Small intestine (tissue), 16 donors: ENCODE measurements at places on chromosomes 4 and X. TPM values are rescaled to one million over a fixed set of nuclear protein-coding genes. Genes with fewer than 3 reads are reported as not detected.
A peak's percentile ranks its signal among the peaks of the same experiment; 100 is the strongest.

DNA sequence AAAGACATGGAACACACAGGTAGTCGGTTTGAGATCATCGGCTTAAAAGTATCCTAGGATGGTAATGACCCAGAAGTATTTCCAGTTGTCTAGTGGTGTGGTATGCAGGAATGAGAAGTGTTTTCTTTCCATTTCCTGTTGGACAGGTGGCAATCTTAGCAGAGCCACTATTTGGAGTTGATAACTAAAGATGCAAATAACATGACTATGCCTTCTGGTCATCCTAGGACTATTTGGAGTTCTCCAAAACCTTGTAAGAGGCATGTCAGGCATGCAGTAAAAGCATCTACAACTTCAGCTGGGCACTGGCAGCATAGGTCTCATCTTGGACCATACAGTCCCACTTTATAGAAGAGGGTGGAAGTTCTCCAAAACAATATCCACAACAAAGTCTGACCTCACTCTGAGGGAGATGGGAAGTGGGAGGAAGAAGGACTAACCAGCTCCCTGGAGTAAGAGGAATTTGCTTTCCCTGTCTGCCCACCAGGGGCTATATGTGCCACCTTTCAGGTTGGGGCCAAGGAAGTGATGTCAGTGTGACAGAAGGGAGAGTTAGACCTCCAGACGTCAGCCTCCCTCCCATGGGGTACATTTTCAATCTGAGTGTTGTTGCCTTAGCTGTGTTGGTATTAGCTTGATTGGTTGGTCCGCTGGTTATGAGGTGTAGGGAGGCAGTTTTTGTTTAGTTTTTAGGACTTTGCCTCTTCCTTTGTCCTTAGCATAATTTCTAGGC is 101.2 kb upstream of the MYOZ2 start:
- no peak overlapping the region for H3K27ac ChIP-seq
- no peak overlapping the region for H3K4me3 ChIP-seq
- no peaks in the 10 kb centered on the region for H3K4me1 ChIP-seq
- peaks cover 20% of the 10 kb centered on the region for H3K36me3 ChIP-seq
- no peak for DNase-seq

- H3K27me3 ChIP-seq = no peaks in the 10 kb centered on the region
- DNase-seq = no peak
- H3K36me3 ChIP-seq = no peaks in the 10 kb centered on the region
- no peak overlapping the region for H3K4me3 ChIP-seq
- no peaks in the 10 kb centered on the region for H3K4me1 ChIP-seq
Observed at GRCh38 chrX:113759422-113759821, 824.5 kb upstream of the HTR2C start.

DNA sequence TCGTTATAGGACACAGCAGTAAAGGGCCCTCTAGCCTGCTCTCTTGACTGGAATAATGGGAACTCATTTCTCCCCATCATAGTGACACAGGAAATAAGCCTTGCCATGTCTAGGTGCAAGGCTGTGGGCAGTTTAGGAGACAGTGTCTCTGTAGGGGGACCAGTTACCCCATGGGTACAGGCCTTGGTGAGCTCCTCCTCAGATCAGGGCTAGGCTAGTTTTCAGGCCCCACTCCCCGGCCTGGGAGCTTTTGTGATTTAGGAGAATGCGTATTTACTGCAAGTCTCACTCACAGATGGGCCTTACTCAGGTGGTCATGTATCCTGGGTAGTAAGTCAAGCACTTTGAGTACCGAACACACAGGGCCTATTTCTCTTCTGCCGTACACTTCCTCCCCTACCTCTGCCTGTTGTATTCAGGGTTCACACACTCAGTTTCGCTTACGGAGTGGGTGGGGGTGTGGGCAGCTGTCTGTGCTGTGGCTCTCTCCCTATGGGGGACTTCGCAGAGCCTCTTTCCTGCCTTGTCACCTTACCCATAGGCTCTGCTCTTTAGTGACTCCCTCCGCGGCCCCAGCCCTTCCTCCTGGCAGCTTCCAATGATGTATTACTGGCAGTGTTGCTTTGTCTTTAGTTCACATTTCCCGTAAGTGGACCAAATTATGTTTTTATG is 34.2 kb downstream of the FAM193A start:
- no peak overlapping the region for H3K27ac ChIP-seq
- peaks cover 5% of the 10 kb centered on the region for H3K4me1 ChIP-seq
- peaks cover 36% of the 10 kb centered on the region for H3K36me3 ChIP-seq
- no peak overlapping the region for H3K4me3 ChIP-seq

DNA sequence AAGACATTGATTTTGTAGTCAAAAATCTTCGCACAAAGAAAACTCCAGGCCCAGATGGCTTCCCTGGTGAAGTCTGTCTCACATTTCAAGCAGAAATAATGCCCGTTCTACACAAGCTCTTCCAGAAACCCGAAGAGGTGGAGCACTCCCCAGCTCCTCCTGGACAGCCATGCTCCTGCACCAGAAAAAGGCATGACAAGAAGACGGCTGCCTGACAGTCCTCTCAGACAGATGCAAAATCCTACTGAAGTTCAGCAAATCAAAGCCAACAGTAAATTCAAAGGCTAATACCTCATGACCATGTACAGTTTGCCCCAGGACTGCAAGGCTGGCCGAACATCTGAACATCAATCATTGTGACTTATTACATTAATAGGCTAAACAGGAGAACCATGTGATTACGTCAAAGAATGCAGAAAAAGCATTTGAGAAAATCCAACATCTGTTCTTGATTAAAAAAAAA is 30.8 kb upstream of the MXD4 start:
- no peak for DNase-seq
- H3K4me3 ChIP-seq = no peak overlapping the region
- no peaks in the 10 kb centered on the region for H3K36me3 ChIP-seq
- H3K27ac ChIP-seq = no peak overlapping the region
- no peaks in the 10 kb centered on the region for H3K27me3 ChIP-seq

DNA sequence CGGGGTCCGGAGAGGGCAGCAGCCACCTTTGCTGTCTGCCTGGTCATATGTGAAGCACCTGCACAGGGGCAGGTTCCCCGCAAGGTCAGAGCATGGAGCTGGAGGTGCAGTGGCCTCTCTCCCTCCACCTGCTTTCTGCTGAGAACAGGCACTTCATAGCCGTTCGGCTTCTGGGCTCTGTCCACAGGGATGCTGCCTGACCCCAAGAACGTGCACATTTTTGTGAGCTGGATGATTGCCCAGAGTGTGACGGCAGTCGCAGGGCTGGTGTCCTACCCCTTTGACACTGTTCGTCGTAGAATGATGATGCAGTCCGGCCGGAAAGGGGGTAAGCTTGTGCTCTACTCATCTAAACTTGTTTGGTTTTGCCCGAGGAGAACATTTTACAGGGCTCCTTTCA is 2.5 kb downstream of the SLC25A4 start:
- H3K27me3 ChIP-seq = peaks cover 5% of the 10 kb centered on the region
- no peaks in the 10 kb centered on the region for H3K4me1 ChIP-seq
- DNase-seq = no peak

GRCh38 chrX:9997041-9997440 is 29.9 kb downstream of the CLDN34 start:
- H3K36me3 ChIP-seq = no peaks in the 10 kb centered on the region
- no peak overlapping the region for H3K4me3 ChIP-seq
- DNase-seq = no peak
- H3K4me1 ChIP-seq = no peaks in the 10 kb centered on the region

DNA sequence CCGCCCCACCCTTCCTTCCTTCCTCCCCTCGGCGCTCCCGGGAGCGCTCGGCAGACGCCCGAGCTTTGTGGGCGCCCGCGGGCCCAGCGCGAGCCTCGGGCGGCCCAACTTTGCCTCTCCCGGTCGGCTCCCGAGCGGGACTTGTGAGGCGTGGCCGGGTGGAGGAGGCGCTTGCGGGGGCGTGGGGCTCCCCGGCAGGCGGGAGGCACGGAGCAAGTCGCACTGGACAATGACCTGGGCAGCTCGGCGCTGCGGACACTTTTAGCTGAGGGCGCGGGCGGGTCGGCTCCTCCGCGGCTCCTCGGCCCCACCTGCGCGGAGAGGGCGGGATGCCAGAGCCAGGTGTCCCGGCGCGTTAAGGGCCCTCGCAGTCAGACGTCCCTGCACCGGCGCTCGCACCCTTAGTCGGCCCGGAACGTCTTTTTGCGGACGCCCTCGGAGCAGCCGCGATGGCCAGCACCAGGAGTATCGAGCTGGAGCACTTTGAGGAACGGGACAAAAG is 385 bp downstream of the DCLK2 start:
- no peaks in the 10 kb centered on the region for H3K27me3 ChIP-seq
- peak overlapping the region; percentile 45 for H3K27ac ChIP-seq
- H3K4me1 ChIP-seq = no peaks in the 10 kb centered on the region
- H3K4me3 ChIP-seq = peak overlapping the region; percentile 63
- peak; percentile 21 for DNase-seq

DNA sequence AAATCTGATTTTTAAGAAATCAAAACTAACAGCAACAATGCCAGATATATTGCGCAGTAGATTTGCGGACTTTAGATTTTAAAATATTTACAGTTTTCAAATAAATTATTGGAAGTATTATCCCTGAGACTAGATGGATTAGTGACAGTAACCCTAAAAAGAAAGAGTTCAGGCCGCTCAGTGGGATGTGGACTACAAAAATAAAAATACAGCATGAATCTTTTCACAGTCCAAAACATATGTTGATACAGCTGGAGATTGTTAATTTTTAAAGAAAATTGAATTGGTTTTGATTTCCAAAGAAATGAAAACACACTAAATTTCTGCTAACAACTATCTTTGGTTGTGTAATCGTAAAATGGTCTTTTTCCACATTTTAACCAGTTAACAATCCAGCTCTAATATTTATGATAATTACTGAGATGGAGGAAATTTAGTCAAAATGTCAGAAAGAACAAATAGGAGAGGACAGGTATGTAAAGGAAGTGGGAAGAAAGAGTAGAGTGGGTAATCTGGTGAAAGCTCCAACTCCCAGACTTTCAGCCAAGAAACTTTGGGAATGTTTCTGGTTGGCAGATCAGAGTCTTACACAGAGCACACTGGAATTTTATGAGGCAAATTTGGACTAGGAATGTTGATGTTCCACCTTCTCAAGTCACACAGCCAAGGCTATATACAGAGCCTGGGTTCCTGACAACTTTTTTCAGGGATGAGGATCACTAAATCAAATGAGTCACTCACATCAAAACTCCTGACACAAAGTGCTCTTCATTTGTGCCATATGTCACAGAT is 15.1 kb downstream of the C4orf36 start:
- no peak overlapping the region for H3K27ac ChIP-seq
- H3K4me1 ChIP-seq = no peaks in the 10 kb centered on the region

DNA sequence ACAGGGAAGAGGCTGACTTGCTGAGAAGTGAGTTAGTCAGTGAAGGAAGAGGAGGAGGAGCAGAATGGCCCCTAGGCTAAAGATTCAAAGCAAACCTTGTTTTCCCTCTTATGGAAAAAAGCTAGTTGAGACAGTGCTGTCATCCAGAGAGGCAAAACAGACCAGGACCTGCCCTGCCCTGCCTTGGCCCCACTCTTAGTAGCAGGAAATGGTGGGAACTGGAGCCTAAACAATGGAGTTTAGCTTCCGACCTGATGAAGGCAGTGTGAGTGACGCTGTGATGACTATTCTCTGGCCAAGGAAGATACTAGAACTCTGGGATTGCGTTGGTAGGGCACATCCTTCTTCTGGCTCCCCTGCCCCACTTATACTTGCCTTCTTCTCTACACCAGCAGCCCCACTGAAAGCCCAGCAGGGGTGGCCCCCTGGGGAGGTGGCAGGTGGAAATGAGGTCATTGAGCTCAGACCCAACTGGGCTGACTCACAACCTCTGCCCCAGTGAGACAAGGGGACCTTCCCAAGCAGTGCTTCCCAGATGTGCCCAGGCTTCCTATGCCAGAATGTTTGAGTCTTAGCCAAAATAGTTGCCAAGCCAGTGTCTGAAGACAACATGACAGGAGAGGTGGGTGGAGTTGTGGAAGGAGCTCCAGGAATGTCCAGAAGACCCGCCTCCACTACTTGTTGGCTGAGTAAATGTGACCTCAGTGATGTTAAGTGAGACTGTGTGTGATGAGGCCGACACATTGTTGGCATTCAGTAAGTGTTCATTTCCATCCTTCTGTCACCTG is 38.8 kb downstream of the MSN start:
- H3K36me3 ChIP-seq = no peaks in the 10 kb centered on the region
- no peak for DNase-seq
- H3K27ac ChIP-seq = no peak overlapping the region
- no peaks in the 10 kb centered on the region for H3K4me1 ChIP-seq
- no peaks in the 10 kb centered on the region for H3K27me3 ChIP-seq

DNA sequence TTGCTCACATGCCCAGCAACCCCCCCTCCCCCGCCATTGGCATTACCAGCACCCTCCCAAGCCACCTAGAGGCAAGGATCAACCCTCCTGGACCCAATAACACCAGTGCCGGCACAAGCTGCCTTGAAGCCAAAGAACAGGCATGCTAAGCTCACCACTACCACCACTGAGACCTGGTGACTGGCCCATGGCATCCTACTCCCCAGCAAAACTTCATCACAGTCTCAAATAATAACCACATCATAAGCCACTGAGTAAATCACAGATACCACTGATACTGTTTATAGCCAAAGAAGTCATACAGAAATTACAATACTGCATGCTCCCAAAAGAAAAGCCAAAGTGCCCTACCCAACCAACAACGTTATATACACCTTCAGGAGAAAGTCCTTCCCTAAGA is 73.6 kb upstream of the RPL34 start:
- no peaks in the 10 kb centered on the region for H3K27me3 ChIP-seq
- DNase-seq = no peak
- no peaks in the 10 kb centered on the region for H3K36me3 ChIP-seq
- no peaks in the 10 kb centered on the region for H3K4me1 ChIP-seq
- no peak overlapping the region for H3K4me3 ChIP-seq

- DNase-seq = no peak
- H3K4me3 ChIP-seq = no peak overlapping the region
- no peaks in the 10 kb centered on the region for H3K27me3 ChIP-seq
- no peaks in the 10 kb centered on the region for H3K4me1 ChIP-seq
- no peaks in the 10 kb centered on the region for H3K36me3 ChIP-seq
- no peak overlapping the region for H3K27ac ChIP-seq
Observed at GRCh38 chr4:91914176-91914804, 389.5 kb upstream of the GRID2 start.

DNA sequence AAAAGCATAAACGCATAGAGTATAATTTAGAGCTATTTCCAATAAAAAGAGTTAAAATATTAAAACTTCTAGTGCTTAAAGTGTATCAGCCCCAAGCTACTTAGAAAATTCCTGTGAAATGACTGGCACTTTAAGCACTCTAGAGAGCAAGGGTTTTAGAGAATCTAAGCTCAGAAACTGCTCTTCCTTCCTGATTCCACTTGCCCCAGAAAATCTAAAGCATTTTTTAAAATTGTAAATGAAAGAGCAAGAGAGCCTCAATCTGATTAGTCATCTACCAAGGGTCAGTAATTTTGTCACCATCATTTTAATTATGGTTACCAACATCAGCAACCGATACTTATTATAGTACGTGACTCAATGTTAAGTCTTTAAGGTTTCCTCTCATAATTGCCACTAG is 25.0 kb downstream of the CTPS2 start:
- H3K27me3 ChIP-seq = no peaks in the 10 kb centered on the region
- no peak for DNase-seq
- H3K4me3 ChIP-seq = no peak overlapping the region
- H3K36me3 ChIP-seq = peaks cover 37% of the 10 kb centered on the region
- no peaks in the 10 kb centered on the region for H3K4me1 ChIP-seq

Gene RHOXF2
- not detected for polyA plus RNA-seq

Gene GPR119
- not detected for polyA plus RNA-seq

Gene S100P
- polyA plus RNA-seq = 33.9 TPM
